ENCODE measurements at places on chromosomes 5 and 9. TPM values are rescaled to one million over a fixed set of nuclear protein-coding genes. Genes with fewer than 3 reads are reported as not detected.

Gene PCDHB6
- total RNA-seq = not detected

DNA sequence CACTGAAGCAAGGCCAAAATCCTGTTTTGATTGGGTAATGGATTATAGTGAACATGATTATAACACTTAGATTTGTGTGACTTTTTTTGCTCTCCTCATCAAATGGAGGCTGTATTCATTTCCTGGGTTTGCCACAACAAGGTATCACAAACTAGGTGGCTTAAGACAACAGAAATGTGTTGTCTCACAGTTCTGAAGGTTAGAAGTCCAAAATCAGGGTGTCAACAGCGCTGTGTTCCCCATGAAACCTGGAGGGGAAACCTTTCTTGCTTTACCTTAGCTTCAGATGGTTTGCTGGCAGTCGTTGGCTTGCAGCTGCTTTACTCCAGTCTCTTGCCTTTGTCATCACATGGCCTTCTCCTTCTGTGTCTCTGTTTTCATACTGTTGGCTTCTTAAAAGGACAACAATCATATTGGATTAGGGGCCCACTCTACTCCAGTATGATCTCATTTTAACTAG, 32.4 kb downstream of the CDC42SE2 start:
- DNase-seq = no peak

DNA sequence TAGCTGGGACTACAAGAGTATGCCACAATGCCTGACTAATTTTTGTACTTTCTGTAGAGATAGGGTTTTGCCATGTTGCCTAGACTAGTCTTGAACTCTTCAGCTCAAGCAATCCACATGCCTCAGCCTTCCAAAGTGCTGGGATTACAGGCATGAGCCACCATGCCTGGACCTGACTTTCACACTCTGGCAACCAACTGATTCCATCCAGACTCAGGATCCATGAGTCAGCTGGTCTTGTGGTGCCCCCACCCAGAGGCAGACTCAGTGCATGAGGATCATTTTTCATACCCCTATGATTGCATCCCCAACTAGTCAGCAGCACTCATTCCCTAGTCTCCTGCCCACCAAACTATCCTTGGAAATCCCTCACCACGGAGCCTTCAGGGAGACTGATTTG, 375.9 kb downstream of the ANXA1 start:
- no peak for DNase-seq

DNA sequence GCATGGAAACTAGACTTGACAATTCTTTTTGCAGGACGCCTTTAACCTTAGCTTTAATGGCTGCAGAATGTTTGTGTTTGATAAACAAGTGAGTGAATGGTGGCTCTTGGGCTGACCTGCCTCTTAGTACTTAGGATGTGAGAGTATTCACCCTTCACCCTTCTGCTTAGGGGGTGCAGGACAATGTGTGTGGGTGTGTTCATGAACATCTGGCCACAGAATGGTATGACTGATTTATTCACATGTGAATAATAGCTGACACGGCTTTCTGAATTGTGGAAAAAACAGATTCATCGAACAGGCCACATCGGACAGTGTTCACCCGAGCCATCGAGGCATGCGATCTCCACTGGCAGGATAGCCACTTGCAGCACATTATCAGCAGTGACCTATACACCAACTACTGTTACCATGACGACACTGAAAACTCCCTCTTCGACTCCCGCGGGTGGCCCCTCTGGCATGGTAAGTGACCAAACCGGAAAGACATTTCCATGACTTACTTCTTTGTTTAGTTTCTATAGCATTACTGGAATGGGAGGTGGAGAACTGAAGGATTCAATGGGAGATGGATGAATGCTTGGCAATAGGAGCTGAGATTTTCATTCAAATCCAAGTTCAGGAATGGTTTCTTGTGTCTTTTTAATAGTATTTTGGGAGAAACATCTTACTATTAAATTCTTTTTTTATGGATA, 193.6 kb downstream of the ZSWIM6 start:
- DNase-seq = no peak

- DNase-seq = no peak
Measured at GRCh38 chr5:2187687-2188086, 305.0 kb upstream of the IRX4 start.
